Karpas-422 (cell line): ENCODE measurements at places on chromosomes 11 and 22. TPM values are rescaled to one million over a fixed set of nuclear protein-coding genes. Genes with fewer than 3 reads are reported as not detected.

The DNAJB7 gene
- not detected in 2 replicates for total RNA-seq

The ROBO3 gene
- total RNA-seq: 6.6 and 13.8 TPM in 2 replicates

GRCh38 chr11:36210529-36210928 lies 78.7 kb downstream of the COMMD9 start:
- DNase-seq: no peak

DNA sequence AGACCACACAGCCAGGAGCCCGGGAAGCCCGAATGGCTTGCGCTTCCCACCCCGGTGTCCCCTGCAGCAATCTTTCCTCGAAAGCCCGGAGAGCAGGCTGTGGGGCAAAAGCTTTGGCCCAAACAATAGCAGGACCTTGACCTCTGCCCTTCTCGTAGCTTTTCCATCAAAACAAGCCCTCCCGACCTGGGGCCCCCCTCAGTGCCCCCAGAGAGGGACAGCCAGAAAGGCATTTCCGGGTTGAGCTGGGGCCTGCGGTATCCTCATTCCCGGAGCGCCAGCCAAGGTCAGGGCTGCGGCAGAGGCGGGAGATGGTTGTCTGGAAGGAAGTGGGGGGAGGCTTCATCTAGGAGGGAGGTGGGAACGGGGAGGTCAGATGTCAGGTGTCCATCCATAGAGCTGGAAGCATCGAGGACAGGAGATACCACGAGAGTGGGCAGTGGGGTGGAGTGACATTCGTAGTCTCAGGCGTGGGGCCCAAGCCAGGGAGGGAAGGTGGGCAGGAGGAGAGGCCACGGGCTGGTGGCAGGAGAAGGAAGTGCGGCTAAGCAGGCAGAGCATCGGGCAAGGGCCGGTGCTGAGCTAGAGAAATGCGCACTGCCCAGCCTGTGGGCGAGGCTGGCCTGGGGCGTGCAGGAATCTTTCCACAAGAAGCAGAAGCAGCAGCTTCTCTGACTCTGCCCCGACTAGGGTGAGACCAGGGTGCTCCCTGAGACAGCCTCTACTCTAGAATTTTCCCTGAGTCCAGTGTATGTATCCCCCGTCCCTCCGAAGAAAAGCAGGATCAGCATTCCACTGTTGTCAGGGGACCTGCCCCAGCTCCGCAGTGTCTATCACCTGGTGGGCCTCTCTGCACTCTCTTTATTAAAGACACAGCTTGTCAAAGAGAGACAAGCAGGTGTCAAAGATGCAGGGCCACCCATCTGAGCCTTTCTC lies 14.3 kb downstream of the PDGFB start:
- no peak for DNase-seq

DNA sequence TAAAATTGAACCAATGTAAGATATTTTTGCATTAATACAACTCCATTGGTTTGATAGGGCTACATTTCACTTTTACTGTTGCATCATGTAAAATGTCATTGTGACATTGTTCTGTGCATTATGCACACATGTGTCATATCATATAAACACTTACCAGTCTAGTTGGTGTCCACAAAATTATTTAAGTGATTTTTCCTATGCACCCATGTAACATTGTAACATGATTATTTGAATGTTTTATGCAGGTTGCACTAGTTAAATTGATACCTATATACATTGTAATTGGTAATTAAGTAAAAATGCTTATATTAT lies 9.6 kb upstream of the BIRC3 start:
- DNase-seq: no peak

DNA sequence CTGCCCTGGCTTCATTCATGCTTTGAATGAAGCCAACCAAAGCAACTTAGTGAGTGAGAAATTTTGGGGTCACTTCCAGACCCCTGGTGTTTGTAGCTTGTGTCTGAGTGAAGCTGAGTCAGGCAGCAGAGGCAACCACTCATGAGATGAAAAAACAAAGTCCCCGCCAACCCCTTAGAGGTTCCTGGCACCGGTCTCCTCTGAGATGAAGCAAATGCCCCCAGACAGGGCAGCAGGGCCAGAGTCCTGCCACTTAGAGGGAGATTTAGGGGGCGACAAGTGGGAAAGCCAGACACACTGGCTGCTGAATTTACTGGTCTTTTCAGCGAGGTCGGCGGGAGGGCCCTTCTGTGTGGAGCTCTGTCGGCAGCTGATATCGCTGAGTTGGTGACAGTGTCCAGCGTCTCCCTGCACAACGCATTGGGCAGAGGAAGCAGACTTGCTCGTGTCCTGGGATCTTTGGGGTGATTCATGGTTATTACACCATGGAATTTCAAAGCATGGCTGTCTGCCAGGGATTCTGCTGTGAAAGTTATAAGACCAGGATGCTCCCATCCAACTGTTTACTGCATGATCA lies 482.6 kb downstream of the MIAT start:
- DNase-seq: no peak

GRCh38 chr11:87447606-87448005 lies 409.9 kb downstream of the TMEM135 start:
- peak; percentile 98 for DNase-seq

- DNase-seq: no peak
These were observed 771.1 kb upstream of the LUZP2 start for GRCh38 chr11:23725752-23726151.

GRCh38 chr11:65376138-65376713 lies 6.2 kb downstream of the SLC25A45 start:
- no peak for DNase-seq

- peak; percentile 51 for DNase-seq
These were observed 26.1 kb downstream of the INTS4 start for GRCh38 chr11:77968337-77968736.

DNA sequence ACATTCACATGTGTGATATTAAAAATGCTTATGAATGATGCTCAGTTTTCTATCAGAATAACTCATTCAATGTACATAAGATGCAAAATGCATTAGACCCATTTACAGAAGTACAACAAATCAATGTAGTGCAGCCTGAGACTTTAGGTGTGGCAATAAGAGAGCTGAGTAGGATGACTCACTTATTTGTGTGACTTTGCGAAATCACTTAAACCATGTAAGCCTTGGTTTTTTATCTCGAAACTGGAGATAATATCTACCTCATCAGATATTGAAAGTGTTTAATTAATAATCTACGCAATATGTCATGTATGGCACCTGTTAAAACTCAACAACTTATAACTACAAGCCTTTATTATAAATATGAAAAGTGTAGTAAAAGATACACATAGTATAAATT lies 105.7 kb upstream of the LUZP2 start:
- DNase-seq: no peak

DNA sequence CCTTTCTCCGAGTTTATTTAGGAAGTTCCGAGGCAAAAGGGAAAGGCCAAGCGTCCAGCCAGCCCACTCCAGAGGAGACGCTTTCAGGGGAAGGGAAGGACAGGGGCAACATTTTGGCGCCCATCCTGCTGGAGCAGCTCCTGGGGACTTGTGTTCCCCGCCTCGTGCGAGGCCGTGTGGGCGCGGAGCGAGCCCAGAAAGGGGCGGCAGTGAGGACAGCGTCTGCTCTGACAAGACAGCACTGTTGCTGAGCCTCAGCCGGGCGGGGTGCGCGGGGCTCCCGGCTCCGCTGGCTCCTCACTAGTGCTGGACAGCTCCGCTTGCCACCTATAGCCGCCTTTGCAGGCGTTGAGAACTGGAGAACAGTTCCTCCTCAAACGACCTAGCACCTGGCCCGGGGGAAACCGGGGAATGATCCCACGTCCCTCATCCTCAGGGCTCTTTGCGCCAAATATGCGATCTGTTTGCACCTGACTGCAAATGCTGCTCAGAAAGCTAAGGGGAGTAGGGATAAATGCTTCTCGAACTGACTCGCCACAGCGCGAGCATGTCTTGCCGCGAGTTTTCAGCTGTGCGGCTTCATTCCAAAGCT lies 722 bp upstream of the GUCY1A2 start:
- DNase-seq: no peak

DNA sequence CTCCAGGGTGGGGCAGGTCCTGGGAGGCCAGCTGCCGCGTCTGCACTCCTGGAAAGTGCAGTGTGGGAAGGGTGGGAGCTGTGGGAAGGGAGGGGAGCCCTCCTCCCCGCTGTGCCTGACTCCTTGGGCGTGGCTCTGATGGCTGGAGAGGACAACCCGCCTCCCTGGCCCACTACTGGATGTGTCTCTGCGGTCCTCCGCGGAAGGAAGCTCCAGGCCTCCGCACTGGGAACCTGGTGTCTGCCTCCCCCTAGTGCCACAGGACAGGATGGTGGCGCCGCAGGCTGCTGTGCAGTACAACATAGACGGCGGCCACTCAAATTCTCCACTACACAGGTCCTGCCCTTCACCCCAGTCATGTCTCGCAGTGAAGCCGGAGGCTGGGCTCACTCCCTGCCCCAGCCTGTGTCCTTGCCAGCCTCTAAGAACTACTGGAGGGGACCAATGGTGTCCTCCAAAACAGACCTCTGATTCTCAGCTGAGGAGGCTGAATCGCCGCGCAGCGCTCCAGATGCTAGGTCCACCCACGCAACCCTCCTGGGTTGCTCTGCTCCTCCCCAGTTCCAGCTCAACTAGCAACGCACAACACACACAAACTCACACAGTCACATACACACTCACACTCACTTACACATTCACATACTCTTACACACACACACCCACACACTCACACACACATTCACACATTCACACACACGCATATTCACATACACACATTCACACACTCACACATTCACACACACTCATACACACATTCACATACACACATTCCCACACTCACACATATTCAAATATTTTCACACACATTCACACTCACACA lies 12.4 kb upstream of the DSCAML1 start:
- DNase-seq: no peak
